ENCODE measurements at places on chromosomes 13 and 19.

- no peak for DNase-seq
These were observed 2.8 kb upstream of the LENG1 start for GRCh38 chr19:54162241-54162805.

DNA sequence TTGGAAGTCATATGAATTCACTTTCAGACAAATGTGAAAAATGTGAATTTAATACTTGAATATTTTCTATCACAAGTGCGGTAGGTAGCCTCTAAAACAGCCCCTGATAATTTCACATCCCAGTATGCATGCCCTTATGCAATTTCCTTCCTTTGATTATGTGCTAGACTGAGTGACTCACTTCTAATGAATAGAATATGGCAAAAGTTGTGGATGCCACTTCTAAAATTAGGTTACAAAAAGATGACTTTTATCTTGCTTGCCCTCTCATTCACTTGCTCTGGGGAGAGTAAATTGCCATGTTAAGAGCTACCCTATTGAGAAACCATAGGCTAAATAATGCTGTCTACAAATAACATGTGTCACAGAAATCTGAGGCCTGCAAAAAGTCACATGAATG lies 402.5 kb upstream of the PCDH9 start:
- no peak for DNase-seq

GRCh38 chr13:51681037-51681678 lies 96.9 kb downstream of the WDFY2 start:
- no peak for DNase-seq

- DNase-seq, result no peak
These were observed 151.1 kb downstream of the LHFPL6 start for GRCh38 chr13:39451860-39452301.

DNA sequence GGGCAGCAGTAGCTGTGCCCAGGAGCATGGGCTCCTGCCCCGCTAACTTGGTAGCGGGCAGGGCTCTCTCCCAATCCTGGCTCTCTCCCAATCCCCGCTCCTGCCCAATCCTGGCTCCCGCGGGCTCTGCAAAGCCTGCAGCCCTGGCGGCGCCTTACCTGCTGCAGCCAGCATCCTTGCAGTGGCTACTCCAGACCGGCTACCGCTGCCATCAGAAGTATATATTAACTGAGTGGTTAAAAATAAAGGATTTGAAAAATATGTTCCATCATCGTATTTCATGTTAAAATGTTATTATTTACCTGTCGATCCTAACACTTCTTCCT lies 698.2 kb downstream of the SLITRK1 start:
- no peak for DNase-seq

All from GM18507 (cell line).